Putamen (tissue), 1 donor: ENCODE measurements at places on chromosomes 7 and 10.

DNA sequence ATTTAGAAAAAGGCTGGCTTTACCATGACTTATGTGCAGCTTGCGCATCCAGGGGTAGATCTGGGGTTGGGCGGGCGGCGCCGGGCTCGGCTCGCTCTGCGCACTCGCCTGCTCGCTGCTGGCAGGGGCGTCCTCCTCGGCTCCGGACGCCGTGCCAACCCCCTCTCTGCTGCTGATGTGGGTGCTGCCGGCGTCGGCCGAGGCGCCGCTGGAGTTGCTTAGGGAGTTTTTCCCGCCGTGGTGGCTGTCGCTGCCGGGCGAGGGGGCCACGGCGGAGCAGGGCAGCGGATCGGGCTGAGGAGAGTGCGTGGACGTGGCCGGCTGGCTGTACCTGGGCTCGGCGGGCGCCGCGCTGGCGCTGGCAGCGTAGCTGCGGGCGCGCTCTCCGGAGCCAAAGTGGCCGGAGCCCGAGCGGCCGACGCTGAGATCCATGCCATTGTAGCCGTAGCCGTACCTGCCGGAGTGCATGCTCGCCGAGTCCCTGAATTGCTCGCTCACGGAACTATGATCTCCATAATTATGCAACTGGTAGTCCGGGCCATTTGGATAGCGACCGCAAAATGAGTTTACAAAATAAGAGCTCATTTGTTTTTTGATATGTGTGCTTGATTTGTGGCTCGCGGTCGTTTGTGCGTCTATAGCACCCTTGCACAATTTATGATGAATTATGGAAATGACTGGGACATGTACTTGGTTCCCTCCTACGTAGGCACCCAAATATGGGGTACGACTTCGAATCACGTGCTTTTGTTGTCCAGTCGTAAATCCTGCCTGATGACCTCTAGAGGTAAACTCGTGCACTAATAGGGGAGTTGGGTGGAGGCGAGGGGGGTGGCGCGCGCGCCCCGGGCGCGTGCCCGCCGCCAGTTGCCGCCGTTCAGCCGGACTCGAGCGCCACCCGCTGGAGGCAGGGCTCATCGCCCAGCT, at the start of gene HOXA5:
TSS of gene HOXA5 (minus strand) at position 659 of the 927 bp plus-strand sequence. CDS start at position 585, 74 bp downstream.
- no peak for DNase-seq

DNA sequence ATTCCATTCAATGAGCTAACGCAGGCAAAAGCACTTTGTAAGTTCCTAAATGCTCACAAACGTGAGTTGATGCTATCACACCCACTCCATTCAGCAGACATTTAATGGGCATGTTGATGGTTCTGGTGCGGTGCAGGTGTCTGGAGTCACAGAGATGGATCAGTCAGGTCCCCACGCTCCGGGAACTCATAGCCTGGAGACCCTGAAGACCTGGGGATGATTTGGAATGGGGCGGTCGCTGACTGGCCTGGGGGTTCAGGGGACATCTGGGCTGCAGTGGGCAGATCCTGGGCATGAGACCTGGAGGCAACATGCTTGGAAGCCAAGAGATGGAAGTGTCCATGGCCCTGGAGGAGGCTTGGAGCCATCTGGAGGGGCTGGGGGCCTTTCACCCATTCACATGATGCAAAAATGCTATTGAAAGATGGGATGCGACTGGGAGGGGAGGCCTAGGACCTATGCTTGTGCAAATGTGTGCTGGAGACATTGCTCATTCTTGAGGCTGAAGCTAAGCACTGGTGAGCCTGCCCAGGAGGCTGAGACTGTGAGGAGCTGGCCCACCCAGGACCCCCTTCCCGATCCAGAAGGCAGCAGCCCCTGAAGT, 522.6 kb downstream of the GLRX3 start:
- no peak for DNase-seq

DNA sequence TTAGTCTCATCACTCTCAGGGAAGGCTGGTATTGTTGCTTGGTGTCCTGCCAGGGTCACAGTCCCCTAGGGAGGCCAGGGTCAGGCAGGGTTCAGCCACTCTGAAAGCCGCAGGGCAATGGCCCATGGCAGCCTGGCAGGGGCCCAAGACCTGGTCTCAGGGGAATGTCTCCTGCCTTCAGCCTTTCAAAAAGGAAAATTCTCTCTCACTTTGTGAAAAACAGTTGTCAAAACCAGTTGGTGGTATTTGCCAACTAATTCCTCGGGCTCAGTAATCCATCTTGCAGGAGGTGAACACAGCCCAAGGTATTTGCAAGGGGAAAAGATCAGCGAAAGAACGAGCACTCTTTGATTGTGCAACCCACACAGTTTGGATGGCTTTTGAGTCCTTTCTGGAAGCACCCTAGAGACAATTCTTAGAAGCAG, 101.5 kb downstream of the JCAD start:
- no peak for DNase-seq

DNA sequence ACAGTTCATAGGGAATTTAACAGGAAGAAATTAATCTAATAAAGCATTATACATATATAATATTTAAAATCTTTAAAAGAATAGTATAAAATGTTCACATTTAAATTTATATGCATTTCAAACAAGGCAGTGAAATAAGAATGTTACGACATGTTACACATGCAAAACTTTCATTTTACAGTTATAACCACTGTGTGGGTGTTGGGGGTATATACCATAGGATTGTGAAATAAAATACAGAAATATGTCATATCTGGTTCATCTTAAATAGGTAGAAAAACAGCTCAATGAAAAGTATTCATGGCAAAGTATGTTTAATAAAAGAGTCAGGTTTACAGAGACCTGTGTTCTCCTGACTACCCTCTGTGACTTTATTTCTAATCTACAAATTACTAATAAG, 45.6 kb downstream of the CHCHD3 start:
- DNase-seq, result no peak

DNA sequence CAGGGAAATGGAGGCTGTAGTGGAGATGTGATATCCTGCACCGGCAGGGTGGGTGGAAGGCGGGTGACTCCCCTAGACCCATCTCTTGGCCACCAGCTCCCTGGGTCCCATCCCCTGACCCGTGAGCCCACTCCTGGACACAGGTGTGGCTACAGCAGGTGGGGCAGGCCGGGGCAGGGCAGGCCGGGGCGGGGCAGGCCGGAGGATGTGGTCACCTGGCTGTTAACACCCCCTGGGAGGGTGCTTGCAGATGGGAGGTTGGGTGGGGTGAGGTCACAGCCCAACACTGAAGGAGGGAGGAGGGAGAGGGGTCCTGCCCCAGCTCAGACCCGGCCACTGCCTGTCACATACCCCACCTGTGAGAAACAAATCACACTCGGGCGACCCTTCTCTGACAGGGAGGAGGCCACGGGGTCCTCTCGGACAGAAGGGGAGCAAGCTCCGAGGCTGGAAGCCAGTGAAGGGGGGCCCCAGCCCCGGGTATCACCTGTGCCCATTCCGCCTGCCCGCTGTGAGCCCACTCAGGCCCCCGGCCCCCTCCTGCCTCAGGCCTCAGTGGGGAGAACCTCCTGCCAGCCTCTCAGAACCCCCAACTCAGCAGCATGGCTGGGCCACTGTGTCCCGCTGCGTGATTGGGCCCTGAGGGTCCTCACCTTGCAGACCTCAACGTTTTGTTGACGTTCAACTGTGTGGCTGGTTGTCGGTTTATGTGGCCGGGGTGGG, 74.0 kb downstream of the MICALL2 start:
- DNase-seq, result no peak
